Osteoblast (primary cell): ENCODE measurements at places on chromosomes 11 and 22.

DNA sequence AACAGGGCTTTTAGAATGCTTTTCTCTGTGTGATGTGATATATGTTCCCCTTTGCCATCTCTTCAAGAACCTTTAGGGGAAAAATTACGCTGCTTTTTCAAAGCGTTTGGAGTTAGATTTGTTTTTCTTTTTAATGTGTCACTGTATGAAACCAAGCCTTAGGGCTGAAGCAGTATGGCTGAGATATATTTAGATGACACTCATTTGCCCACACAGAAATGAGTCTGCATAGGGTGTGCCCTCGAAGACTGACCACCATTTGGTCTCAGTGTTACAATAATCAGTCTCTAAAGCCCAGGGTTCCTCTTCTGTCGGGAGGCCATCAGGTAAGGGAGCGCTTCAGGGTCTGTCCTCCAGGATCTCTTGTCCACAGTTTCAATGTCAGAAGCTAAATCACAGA is 213.0 kb upstream of the NCAM1 start:
- no peak for DNase-seq

- no peak for DNase-seq
Observed at GRCh38 chr11:44694443-44694842, 32.3 kb upstream of the TSPAN18 start.

GRCh38 chr11:45169310-45170072 is 23.1 kb downstream of the PRDM11 start:
- DNase-seq = peak; percentile 91

- no peak for DNase-seq
Observed at GRCh38 chr11:82930734-82931133, 29.2 kb downstream of the DDIAS start.

- DNase-seq = no peak
Observed at GRCh38 chr22:46668116-46668515, 47.9 kb downstream of the GRAMD4 start.

DNA sequence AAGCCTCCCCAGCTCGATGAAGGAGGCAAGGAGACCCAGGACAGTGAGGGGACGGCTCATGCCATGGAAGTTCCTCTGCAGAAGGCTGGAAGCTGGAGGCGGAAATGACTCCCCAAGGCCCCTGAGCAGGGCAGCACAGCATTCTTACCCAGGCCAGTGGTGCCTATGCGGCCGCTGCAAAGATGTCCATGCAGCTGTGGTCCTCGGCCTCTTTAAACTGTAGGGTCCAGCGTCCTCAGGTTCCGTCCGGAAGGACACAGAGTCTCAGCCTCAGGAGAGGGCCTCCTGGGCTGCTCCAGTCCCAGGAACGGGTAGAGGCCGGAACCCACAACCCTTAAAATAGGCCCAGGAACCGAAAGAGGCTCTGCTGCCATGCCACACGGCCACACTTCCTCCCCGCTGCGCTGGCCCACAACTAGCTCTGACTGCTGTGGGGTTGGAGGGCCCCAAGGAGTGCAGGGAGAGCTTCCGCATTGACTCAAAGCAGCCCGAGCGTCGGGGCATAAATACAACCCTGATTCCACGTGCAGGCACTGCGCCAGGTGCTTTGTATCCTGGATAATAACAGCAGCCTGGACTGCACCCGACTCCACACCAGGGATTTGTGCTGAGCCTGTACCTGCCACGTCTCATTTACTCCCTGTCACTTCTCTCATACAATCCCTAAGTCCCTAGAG is 5.5 kb downstream of the KIAA0930 start:
- DNase-seq = peak; percentile 66

GRCh38 chr11:65577756-65578109 is 1.9 kb downstream of the EHBP1L1 start:
- DNase-seq = peak; percentile 94

GRCh38 chr22:41713004-41713403 is 13.7 kb downstream of the MEI1 start:
- DNase-seq = no peak

- no peak for DNase-seq
Observed at GRCh38 chr22:17994424-17995108, 29.8 kb downstream of the MICAL3 start.

GRCh38 chr11:114606003-114606801 is 10.6 kb upstream of the NXPE4 start:
- DNase-seq = no peak

DNA sequence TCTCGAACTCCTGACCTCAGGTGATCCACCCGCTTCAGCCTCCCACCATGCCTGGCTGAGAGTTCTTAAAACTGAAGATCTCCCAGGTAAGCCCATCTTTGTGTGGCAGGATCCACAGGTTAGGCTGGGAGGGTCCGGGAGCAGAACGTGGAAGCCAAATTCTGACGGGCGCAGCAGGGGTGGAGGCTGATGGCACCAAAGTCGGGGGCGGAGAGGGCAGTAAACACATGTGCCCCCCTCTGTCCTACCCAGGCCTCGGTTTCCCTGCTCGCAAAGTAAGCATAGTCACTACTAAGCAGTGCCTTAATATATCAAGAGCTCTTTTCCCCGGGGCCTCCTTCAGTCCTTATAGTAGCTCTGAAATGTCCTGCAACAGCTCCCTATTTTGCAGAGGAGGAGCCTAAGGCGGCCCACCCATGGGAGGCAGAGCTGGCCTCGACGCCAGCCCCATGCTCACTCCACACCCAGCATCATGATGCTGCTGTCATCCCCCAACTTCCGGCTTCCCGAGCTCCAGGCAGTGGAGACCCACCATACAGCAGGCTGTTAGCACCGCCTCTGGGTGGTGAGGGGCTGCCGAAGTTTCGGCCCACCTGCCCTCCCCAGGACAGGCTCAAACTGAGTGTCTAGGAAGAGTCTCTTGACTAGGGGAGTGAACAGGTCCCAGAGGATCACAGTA is 230.0 kb downstream of the CTTN start:
- DNase-seq = peak; percentile 50

DNA sequence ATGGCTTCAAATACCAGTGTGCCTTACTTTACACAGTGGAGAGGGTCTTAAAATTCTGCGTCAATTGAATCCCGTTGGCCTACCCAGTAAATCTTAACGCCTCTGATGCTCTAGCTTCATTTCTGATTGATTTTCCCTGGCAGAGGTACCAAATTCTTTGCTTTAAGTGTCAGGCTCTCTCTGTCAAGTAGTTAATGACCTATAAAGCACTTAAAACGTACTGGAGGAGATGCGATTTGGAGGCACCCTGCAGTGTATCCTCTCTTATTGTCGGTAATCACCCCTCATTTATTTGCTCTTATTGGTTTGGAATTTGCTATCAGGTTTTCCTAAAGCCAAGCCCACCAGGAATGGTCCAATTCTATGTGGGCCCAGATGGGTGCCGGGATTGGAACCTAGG is 59.2 kb downstream of the NFAM1 start:
- DNase-seq = no peak

GRCh38 chr22:44090571-44090905 is 66.4 kb downstream of the PARVB start:
- DNase-seq = peak; percentile 34

DNA sequence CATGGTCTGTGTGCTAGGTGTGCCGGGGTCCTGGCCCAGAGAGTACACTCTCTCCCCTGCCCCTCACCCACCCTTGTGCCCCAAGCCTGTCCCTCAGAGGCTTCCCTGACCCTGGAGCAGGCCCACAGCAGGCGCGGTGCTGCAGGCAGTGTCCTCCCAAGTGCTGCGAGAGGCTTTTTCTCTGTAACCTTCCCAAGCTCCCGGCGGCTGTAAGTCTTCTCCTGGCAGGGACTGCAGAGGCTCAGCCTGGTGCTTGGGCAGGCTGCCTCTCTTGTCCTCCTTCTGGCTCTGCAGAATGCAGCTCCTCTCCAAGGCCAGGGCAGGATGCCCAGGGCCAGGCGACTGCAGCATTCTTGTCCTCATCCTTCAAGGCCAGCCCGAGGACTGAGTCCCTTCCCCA is 15.9 kb downstream of the RFPL1 start:
- DNase-seq = no peak

- DNase-seq = no peak
Observed at GRCh38 chr11:12409621-12410005, 32.2 kb downstream of the PARVA start.

- DNase-seq = no peak
Observed at GRCh38 chr11:113242767-113243397, 71.5 kb upstream of the TTC12 start.

- no peak for DNase-seq
Observed at GRCh38 chr11:37774441-37774840, 1176.4 kb upstream of the RAG2 start.

- no peak for DNase-seq
Observed at GRCh38 chr22:41943661-41944209, 3.2 kb downstream of the CENPM start.

GRCh38 chr22:42604403-42604802 is 10.3 kb downstream of the POLDIP3 start:
- no peak for DNase-seq

DNA sequence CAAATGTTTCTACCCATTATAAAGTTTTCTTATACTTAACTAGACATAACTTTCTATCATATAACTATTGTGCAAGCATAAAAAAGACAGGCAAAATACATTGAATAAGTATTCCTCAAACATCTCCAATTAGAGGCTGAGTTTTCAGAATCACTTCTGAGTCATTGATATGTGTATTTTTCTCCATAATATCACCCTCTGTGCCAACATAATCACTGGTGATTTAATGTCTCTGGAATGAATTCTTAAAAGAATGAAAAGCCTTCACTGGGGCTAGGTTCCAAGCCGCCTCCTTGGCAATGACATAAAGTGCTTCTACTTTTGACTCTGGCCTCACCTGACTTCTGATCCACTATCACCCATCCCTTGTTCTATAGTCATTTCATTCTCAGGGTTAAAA is 197.0 kb upstream of the E2F8 start:
- peak; percentile 86 for DNase-seq

DNA sequence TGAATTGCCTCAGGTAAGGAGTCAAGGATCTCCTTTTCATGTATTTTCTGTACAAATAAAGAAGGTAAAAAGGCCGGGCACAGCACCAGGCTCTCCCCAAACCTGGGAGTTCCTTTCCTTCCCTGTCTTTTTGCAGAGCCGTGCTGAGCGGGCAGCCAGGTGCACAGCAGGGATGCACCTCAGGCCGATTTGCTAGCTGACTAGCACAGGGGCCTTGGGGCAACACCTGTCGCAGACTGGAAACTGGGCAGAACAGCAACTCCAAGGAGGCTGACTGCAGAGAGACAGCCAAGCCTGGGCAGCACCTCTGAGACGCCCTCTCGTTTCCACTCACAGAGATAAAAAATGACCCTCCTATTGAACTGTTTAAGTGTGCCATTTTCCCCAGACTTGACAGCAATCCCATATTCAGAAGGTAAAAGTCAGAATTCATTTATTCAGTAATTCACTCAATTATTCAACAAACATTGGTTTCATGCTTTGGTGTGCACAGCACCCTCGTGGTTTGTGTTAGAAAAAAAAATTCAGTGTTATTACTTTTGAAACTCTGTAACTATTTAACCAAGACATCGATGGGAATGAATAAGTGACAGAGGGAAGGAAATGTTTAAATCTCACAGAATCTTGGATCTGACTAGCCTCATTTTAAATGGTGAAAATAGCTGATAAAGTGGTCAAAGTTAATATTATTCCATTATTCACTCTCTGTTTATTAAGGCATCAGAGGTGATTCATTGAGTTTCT is 120.9 kb downstream of the GALNT18 start:
- no peak for DNase-seq

DNA sequence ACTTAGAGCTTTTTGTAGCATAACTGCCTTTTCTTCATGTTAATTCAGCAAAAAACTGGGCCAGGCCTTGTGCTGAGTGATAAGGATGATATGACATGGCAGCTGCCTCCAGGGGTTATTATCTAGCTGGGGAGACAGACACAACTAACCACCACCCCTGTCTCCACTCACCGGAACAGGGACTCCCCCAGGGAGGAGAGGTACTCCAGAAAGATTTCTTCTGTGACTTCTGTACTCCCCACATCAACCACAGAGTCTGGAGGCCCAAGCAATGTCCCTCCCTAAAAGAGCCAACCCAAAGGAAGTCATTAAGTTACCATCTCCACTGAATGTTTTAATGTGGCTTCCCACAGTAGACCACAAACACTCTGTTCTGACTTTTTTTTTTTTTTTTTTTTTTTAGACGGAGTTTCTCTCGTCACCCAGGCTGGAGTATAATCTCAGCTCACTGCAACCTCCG is 14.3 kb upstream of the PMM1 start:
- no peak for DNase-seq

- DNase-seq = peak; percentile 89
Observed at GRCh38 chr11:74493791-74494630, 487 bp upstream of the LIPT2 start.

- DNase-seq = no peak
Observed at GRCh38 chr22:47587861-47588577, 825.6 kb downstream of the TBC1D22A start.

DNA sequence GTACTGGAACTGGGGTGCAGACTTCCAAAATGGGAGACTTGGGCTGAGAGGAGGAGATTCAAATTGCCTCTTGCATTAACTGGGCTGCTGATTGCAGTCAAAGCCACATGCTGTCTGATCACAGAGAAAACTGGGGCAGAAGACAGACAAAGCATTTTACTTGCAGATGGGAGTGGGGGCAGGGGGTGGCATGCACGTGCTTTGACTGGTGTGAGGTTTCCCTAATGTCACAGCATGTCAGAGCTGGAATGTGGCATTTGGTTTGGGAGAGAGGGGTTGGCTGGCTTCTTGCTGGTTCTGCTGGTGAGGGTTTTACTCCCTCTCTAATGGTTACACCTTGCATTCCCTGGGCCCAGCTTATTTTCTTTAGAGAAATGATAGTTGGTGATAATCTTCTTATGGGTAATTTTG is 2.9 kb downstream of the TUB start:
- no peak for DNase-seq

DNA sequence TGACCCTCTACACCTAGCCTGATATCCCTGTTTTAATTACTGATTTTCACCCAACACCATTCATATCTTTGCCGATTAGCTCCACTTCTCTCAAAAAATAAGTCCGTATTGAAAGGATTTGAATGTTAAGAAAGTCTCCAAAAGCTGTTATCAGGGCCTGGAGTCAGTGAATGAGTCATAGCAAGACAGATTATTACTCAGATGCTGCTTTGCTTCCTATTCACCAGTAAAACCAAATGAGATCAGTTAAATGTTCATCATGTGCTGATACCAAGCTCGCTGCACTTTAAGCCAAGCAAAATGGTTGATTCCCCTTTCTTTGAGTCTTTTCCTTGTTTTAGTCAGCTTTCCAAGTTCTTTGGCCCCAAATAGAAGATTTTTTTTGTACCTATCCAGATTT is 228.4 kb downstream of the FAT3 start:
- DNase-seq = no peak

- no peak for DNase-seq
Observed at GRCh38 chr11:29616611-29617010, 400.2 kb downstream of the KCNA4 start.

DNA sequence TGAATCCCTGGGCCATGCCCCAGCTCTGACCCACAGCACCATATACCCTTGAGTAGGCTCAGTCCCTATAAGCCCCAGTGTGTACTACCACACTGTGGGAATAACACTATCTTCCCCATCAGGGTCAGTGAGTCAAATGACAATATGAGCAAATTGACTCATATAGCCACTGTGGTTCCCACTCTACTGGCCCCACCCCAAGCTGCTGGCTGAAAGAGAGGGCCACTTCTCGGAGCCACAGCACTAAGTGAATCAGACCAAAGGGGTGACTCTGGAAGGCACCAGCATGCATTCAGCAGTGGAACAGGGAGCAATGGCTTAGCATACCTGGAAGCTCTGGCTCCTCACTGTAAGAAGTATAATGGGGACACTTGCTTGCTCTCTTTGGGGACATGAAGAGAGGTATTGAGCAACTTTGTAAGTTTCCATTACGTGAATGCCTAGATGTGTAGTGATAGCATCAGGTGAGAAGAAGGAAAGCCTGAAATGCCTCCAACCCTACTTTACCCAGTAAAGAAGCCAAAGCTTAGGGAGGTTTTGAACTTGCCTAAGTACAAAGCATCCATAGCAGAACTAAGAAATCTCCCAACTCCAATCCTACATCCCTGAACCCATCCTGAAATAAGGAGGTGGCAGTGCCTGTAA is 13.5 kb downstream of the CD59 start:
- peak; percentile 35 for DNase-seq
